COLO829 (cell line): ENCODE measurements at places on chromosomes 16 and 17.

DNA sequence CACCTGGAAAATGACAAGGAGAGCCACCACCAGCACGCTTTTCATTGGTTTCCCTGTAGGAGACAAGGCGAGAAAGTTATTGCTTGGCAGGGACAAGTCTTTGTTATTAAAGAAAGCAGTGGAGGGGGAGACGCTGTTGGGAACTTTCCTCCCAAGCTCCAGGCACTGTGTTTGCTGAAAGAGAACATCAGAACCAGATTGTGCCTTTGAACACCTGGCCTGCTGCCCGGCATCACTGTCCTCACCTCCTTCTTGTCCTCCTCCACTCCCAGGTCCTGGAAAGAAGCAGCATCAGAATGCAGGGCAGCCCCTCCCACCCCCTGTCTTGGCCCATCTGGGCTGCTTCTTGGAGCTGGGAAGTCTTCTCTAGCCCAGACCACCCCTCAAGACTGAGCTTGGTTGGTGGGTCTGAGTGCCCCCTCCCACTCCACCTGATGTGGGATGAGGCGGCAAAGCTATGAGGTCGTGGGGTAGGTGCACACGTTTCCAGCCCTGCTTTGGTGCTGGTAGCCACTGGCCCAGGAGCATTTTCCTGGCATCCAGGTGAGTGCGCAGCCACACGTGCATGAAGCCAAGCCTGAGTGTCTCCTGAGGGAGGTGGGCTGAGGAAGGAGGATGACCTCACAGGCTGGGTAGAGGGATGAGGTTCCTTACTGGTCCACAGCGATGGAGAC lies 6.2 kb downstream of the CCR7 start:
- DNase-seq, result no peak

- no peak for DNase-seq
These were observed 12.8 kb upstream of the CNEP1R1 start for GRCh38 chr16:50012182-50012581.

GRCh38 chr16:51114382-51114781 lies 36.7 kb downstream of the SALL1 start:
- DNase-seq, result no peak

DNA sequence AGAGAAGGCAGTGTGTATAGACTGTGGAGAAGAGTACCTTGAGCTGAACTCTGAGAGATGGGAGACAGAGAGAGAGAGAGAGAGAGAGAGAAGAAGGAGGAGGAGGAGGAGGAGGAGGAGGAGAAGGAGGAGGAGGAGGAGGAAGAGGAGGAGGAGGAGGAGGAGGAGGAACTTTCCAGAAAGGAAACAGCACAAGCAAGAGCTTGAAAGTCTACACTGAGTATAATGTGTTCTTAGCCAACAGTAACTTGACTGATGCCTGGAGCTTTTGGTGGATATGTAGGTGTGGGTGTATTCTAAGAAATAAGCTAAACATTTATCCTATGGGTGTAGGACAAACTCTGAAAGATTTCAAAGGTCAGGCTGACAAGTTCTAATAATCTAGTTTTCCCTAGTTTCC lies 116.4 kb downstream of the SNX11 start:
- DNase-seq, result no peak
